Activated naive CD8-positive, alpha-beta T cell treated with anti-CD3 and anti-CD28 coated beads for 36 hours (primary cell): ENCODE measurements at places on chromosomes 7 and 10. TPM values are rescaled to one million over a fixed set of nuclear protein-coding genes. Genes with fewer than 3 reads are reported as not detected.

- no peak for DNase-seq
Observed at GRCh38 chr10:80501381-80501912, 36.3 kb upstream of the SH2D4B start.

DNA sequence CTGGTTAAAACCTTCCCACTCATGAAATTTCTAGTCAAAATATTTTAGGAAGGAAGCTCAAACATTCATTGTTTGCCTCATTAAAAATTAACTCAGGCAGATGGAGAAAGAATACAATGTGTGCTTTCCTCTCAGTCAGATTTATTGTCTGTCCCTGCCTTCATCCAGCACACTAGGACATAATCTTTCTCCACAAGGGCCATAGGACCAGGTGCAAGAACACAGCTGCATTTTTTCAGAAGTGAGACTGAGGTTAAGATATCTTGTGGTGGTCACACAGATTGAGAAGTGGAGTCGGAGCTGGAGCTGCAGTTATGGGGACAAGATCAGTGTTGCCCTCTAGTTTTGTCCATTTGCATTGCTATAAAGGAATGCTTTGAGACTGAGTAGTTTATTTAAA, 666.3 kb downstream of the CCSER2 start:
- no peak for DNase-seq

DNA sequence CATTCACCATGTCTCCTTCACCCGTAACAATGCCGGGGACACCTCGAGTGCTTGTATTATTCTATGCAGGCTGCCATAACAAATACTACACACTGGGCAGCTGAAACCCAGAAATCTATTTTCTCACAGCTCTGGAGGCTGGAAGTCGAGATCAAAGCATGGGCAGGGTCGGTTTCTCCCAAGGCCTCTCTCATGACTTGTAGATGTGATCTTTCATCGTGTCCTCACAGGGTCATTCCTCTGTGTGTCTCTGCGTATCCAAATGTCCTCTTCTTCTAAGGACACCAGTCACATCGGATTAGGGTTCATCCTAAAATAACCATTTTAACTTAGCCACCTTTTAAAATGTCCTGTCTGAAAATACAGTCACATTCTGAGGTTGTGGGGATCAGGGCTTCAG, 303.5 kb downstream of the KLF6 start:
- no peak for DNase-seq

- no peak for DNase-seq
Observed at GRCh38 chr10:29229258-29229705, 59.6 kb upstream of the LYZL1 start.

DNA sequence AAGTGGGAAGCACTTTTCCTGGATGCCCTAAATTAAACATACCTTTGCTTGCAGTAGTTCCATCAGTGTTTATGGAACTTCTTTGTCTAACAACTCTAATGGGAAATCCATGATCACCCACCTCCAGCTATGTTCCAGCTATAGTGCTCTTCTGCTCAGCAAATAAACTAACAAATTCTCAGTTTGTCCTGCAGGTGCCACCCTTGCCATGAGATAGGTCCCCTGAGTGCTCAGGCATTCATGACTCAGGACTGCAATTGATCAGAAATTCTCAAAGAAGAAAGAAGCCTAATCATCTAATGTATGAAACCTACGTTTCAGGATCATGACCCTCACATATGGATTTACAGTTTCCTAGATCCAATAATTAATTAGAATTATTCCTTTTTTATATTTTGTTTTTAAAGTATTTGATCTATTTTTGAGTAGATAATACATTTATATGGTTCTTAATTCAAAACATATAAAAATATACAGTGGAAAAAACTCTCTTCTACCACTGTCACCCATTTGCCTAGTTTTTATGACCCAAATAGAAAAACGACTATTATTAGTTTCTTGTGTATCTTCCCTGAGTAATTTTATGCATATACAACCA, 48.7 kb upstream of the DYNC1I1 start:
- DNase-seq = no peak

The RBM17 gene
- total RNA-seq = 337 TPM

The AKR1C4 gene
- total RNA-seq = not detected

The NUTM2E gene
- total RNA-seq = not detected

The KIFBP gene
- 14.1 TPM for total RNA-seq

The ANXA8L1 gene
- not detected for total RNA-seq

The HKDC1 gene
- 0.28 TPM for total RNA-seq

The ACTL6B gene
- total RNA-seq = not detected
